ENCODE measurements at places on chromosomes 4 and X.

DNA sequence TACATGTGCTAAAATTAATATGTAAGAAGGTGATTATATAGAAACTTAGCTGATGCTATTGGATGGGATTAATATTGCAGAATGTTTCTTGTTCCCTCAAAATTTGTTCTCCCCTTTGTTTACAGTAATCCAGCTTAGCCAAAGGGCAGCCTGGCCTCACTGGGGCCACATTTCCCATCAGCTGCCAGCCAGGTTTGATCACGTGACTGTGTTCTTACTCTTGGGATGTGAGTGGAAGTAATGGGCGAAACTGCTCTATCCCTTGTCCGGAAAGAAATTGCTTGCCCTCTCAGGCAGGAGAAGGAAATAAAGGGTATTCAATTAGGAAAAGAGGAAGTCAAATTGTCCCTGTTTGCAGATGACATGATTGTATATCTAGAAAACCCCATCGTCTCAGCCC, 44.1 kb upstream of the FAT1 start:
- H3K4me3 ChIP-seq = no peak overlapping the region
- H3K27me3 ChIP-seq = no peaks in the 10 kb centered on the region
- no peaks in the 10 kb centered on the region for H3K4me1 ChIP-seq
- no peaks in the 10 kb centered on the region for H3K36me3 ChIP-seq

GRCh38 chr4:114921191-114921590, 192.2 kb downstream of the NDST4 start:
- no peak for DNase-seq
- no peak overlapping the region for H3K27ac ChIP-seq
- H3K36me3 ChIP-seq = no peaks in the 10 kb centered on the region

DNA sequence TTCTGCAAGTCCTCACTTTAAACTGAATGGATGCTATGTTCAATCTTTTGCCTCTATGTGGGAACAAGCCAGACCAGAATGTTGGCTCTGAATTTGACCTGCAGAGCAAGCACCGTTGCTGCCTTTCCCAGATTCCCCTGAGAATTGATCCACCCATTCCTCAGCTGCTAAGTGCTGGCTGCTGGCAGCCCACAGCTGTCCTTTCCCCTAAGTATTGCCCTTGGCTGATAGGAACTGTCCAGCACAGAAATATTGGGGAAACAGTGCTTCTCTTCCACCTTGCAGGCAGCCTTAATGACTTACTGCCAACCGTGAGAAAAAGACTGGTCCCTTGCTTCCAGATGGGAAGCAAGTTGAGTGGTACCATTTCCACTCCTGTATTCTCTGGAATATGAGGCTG, 475.9 kb downstream of the PDHA2 start:
- H3K4me1 ChIP-seq = no peaks in the 10 kb centered on the region
- H3K4me3 ChIP-seq = no peak overlapping the region
- no peaks in the 10 kb centered on the region for H3K27me3 ChIP-seq
- DNase-seq = no peak

GRCh38 chr4:85476381-85476780, 1.4 kb downstream of the ARHGAP24 start:
- H3K27me3 ChIP-seq = peaks cover 22% of the 10 kb centered on the region
- H3K27ac ChIP-seq = no peak overlapping the region
- H3K4me3 ChIP-seq = no peak overlapping the region

- no peaks in the 10 kb centered on the region for H3K36me3 ChIP-seq
- H3K4me3 ChIP-seq = no peak overlapping the region
- no peak overlapping the region for H3K27ac ChIP-seq
- no peaks in the 10 kb centered on the region for H3K27me3 ChIP-seq
Measured at GRCh38 chrX:18753631-18754030, 46.2 kb downstream of the PPEF1 start.

GRCh38 chr4:110959041-110959643, 336.3 kb upstream of the PITX2 start:
- H3K4me3 ChIP-seq = no peak overlapping the region
- H3K27me3 ChIP-seq = no peaks in the 10 kb centered on the region
- no peaks in the 10 kb centered on the region for H3K4me1 ChIP-seq
- no peak overlapping the region for H3K27ac ChIP-seq

GRCh38 chrX:18294893-18295292, 59.6 kb downstream of the SCML2 start:
- peaks cover 6% of the 10 kb centered on the region for H3K36me3 ChIP-seq
- no peak for DNase-seq
- H3K4me3 ChIP-seq = no peak overlapping the region
- H3K4me1 ChIP-seq = no peaks in the 10 kb centered on the region
- no peaks in the 10 kb centered on the region for H3K27me3 ChIP-seq

- H3K27ac ChIP-seq = no peak overlapping the region
- H3K4me1 ChIP-seq = no peaks in the 10 kb centered on the region
- H3K36me3 ChIP-seq = no peaks in the 10 kb centered on the region
- no peak overlapping the region for H3K4me3 ChIP-seq
- H3K27me3 ChIP-seq = peaks cover 7% of the 10 kb centered on the region
- DNase-seq = no peak
Measured at GRCh38 chr4:174071595-174071994, 211.9 kb downstream of the FBXO8 start.

- no peaks in the 10 kb centered on the region for H3K36me3 ChIP-seq
- no peak for DNase-seq
- no peaks in the 10 kb centered on the region for H3K27me3 ChIP-seq
Measured at GRCh38 chrX:154661170-154661569, 7.8 kb upstream of the CTAG2 start.

GRCh38 chrX:139933904-139934303, 1.1 kb upstream of the ATP11C start:
- H3K36me3 ChIP-seq = no peaks in the 10 kb centered on the region
- peaks cover 18% of the 10 kb centered on the region for H3K4me1 ChIP-seq
- peaks cover 2% of the 10 kb centered on the region for H3K27me3 ChIP-seq
- peak overlapping the region; percentile 85 for H3K4me3 ChIP-seq
- DNase-seq = no peak

- no peaks in the 10 kb centered on the region for H3K4me1 ChIP-seq
- H3K4me3 ChIP-seq = no peak overlapping the region
- no peaks in the 10 kb centered on the region for H3K36me3 ChIP-seq
- DNase-seq = no peak
- no peaks in the 10 kb centered on the region for H3K27me3 ChIP-seq
- H3K27ac ChIP-seq = no peak overlapping the region
Measured at GRCh38 chrX:47321386-47321785, 49.0 kb upstream of the ZNF157 start.

DNA sequence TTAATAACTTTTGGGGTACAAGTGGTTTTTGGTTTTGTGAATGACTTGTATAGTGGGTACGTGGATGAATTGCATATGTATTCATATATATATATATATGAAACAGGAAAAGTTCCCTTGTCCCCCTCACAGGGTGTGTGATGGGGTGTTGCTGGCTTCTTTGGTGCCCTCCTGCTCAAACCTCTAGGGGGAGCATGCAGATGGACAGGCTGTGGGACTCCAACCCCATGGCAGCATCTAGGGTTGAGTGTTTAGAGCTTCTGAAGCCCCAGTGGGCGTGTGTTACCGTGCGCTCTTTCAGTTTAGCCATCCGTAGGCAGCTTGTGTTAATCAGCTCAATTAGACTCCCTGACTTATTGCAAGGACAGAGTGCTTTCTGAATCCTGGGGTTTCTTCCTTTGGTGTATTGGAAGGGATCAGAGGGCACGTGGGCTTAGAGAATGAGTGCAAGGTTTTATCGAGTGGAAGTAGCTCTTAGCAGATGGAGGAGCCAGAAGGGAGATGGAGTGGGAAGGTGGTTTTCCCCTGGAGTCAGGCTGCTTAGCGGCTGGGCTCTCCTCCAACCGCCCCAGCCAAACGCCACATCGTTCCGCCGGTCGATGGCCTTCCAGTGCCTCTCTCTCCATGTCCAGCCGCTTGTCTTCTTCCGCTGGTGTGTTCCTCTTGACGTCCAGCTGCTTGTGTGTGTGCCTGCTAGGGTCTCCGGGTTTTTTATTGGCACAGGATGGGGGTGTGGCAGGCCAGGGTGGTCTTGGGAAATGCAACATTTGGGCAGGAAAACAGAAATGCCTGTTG, 674.4 kb upstream of the LCORL start:
- no peaks in the 10 kb centered on the region for H3K36me3 ChIP-seq
- H3K4me1 ChIP-seq = no peaks in the 10 kb centered on the region

- H3K4me3 ChIP-seq = no peak overlapping the region
- no peak overlapping the region for H3K27ac ChIP-seq
- no peaks in the 10 kb centered on the region for H3K4me1 ChIP-seq
- DNase-seq = no peak
- H3K36me3 ChIP-seq = no peaks in the 10 kb centered on the region
- H3K27me3 ChIP-seq = peaks cover 6% of the 10 kb centered on the region
Measured at GRCh38 chr4:122854447-122855352, 28.1 kb downstream of the FGF2 start.

DNA sequence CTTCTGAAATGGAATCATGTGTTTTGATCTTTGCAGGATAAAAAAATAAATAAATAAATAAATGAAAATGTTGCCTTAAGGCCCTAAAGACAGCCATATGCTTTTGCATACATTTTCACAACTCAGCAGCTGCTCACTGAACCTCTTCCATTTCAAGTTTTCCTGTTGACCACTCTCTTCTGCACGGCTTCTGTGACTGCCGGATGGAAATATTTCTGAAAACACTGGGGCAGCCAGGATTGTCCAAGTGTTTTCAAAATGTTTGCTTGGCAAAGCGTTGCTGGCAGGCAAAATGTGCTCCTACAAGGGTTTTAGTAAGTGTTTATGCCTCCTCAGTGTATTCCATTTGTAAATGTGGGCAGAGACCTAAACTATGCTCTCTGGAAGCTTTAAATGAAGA, 208.1 kb upstream of the IL1RAPL1 start:
- no peak overlapping the region for H3K4me3 ChIP-seq
- DNase-seq = no peak
- H3K36me3 ChIP-seq = no peaks in the 10 kb centered on the region
- H3K27ac ChIP-seq = no peak overlapping the region
- H3K27me3 ChIP-seq = no peaks in the 10 kb centered on the region

GRCh38 chr4:24836661-24837242, 41.4 kb downstream of the SOD3 start:
- no peaks in the 10 kb centered on the region for H3K36me3 ChIP-seq
- no peak overlapping the region for H3K27ac ChIP-seq
- H3K4me3 ChIP-seq = no peak overlapping the region
- peaks cover 2% of the 10 kb centered on the region for H3K27me3 ChIP-seq
- H3K4me1 ChIP-seq = no peaks in the 10 kb centered on the region
- DNase-seq = no peak

- H3K4me1 ChIP-seq = peaks cover 2% of the 10 kb centered on the region
- no peak overlapping the region for H3K4me3 ChIP-seq
- H3K36me3 ChIP-seq = no peaks in the 10 kb centered on the region
- H3K27ac ChIP-seq = no peak overlapping the region
- H3K27me3 ChIP-seq = no peaks in the 10 kb centered on the region
- peak; percentile 36 for DNase-seq
Measured at GRCh38 chrX:137194164-137194563, 160.4 kb upstream of the GPR101 start.

GRCh38 chr4:2300431-2301224, 38.7 kb upstream of the MXD4 start:
- H3K27me3 ChIP-seq = no peaks in the 10 kb centered on the region
- no peak overlapping the region for H3K4me3 ChIP-seq
- no peaks in the 10 kb centered on the region for H3K36me3 ChIP-seq
- no peak for DNase-seq

GRCh38 chr4:2913168-2913567, 50.0 kb downstream of the NOP14 start:
- H3K27ac ChIP-seq = no peak overlapping the region
- no peaks in the 10 kb centered on the region for H3K27me3 ChIP-seq
- DNase-seq = no peak
- no peak overlapping the region for H3K4me3 ChIP-seq
- peaks cover 15% of the 10 kb centered on the region for H3K4me1 ChIP-seq

DNA sequence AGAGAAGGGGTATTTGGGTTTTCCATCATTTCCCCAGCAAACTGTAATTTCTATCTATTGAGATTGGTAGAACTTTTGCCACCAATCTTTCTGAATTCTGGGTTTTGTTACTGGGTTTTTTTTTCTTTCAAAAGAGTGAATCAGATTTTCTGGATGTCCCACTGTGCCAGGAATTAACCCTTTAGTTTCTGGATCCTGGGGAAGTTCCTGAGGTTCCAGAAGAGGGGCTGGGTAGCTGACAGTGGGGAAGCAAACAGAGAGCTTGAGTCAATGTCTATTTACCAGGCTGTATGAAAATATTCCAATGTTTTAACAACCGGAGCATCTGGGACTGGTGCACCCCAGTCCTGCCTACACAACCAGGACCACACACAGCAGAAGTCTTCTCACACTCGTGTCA, 25.8 kb upstream of the SOD3 start:
- H3K4me1 ChIP-seq = no peaks in the 10 kb centered on the region
- H3K27me3 ChIP-seq = no peaks in the 10 kb centered on the region
- H3K36me3 ChIP-seq = no peaks in the 10 kb centered on the region
- no peak overlapping the region for H3K27ac ChIP-seq
- DNase-seq = no peak

DNA sequence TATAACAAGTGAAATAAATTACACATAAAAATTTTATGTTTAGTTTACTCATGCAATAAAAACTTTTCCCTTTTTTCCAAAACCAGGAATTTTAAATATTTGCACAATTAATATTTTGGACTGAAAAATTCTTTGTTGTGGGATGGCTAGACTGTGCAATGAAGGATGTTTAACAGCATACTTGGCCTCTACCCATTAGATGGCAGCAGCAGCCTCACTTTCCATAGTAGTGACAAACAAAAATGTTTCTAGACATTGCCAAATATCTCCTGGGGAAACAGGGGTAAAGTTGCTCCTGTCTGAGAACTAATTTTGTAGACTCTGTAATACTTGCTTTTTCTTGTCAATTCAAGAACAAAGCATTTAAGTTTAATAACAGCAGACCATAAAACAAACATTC, 49.8 kb downstream of the SCLT1 start:
- H3K27ac ChIP-seq = no peak overlapping the region
- no peaks in the 10 kb centered on the region for H3K27me3 ChIP-seq
- peaks cover 5% of the 10 kb centered on the region for H3K4me1 ChIP-seq
- no peak for DNase-seq
- peaks cover 9% of the 10 kb centered on the region for H3K36me3 ChIP-seq
- no peak overlapping the region for H3K4me3 ChIP-seq

DNA sequence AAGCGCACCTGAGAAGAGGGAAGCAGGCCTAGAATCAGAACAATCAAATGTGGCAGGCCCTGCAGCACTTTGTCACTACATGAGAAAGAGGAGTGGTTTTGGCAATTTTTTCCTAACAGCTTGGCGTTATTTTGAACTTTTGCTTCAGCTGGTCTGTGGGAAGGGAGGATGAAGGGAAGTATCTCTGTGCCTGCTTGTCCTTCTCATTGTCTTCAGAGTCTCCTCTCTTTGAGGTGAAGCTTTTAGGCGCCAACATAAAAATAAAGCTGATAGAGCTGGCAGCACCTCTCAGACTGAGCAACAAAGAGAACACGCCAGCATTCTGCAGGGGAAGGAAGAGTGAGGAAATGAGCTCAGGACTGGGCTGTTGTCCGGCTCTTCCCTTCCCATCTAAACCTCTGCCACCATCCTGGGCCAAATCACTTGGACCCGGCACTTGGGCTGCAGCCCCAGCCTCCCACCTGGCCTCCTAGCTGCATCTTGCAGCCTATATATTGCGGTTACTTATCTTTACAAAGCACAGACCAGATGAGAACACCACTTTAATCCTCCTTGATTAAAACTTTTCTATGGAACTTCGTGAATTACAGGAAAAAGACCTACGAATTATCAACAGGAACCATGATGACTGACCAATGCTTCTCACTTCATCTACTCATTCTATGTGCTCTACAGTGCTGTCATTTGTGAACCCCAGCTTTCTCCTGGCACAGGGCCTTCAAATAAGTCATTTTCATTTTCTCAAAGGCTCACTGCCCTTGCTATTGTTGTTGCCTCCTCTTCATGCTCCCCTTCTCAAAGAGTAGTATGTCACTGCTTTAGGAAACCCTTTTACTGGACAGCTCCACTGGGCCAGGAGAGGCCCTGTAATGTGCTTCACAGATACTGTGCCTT, 476.4 kb upstream of the HS3ST1 start:
- H3K36me3 ChIP-seq = no peaks in the 10 kb centered on the region
- no peaks in the 10 kb centered on the region for H3K4me1 ChIP-seq
- H3K4me3 ChIP-seq = no peak overlapping the region
